ENCODE measurements at places on chromosomes 16 and 17.

GRCh38 chr16:20598832-20599469, 22.8 kb upstream of the ACSM2B start:
- no peak for DNase-seq

- no peak for DNase-seq
These were observed 7.3 kb downstream of the SYCE1L start for GRCh38 chr16:77206533-77206932.

GRCh38 chr17:28221751-28222414, 97.1 kb upstream of the TMEM97 start:
- DNase-seq = no peak

DNA sequence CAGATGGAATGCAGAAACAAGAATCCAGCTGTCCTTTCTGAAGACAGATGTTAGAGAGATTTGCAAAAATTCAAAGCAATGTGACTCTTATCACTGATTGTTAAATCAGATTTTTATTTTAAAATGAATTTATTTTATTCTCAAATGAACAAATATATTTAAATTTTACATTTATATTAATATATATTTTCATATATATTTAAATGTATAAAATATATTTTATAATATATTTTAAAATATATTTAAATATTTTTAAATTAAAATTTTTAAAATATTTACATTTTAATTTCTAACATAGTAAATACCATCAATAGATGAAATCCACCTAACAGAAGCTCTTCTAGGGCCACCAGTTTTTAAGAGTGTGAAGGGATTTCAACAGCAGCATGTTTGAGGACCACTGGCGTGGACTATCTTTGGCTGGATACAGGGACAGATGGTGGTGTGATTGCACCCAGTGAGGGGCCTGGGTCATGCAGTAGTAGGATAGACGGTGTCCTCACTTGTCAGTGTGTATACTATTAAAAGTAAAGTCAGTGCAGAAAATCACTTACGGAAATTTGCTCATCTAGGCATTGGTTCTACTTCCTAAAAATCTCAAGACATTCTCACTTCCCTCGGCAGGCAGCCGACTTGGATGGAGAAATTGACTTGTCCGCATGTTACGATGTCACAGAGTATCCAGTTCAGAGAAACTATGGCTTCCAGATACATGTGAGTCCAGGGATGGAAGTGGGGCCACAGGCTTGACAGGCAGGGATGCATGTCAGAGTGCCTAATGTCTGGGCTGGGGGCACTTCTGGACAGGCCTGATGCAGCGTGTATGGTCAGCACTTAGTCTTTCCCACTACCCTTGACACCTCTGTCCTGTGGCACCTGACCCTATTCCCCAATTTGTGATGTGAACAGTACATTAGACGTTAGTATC, 56.3 kb downstream of the PLD6 start:
- no peak for DNase-seq

DNA sequence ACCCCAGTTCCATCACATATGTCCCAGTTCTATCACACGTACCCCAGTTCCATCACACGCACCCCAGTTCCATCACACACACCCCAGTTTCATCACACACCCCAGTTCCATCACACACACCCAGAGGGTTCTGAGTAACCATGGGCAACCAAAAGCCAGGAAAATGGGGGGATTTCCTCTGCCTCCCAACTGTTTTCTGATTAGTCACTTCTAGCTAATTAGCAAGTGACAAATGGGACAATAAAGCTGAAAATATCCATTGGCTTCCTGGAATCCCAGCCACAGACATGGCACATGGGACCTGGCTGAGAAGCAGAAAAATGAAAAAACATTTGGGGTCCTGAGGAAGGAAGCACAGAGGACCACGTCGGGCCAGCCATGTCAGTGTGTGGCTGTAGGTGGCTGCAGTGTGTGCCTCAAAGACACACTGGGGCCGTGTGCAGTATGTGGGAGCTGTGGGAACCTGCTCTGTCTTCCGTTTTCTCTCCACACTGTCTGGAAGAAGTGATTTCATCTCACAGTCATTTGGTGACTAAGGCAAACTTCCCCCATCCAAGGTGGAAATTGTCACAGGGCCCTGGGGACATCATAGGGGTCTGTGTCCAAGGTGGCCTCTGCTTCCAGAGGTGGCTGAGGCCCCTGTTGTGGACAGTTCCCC, 106.7 kb downstream of the CMIP start:
- DNase-seq = no peak

DNA sequence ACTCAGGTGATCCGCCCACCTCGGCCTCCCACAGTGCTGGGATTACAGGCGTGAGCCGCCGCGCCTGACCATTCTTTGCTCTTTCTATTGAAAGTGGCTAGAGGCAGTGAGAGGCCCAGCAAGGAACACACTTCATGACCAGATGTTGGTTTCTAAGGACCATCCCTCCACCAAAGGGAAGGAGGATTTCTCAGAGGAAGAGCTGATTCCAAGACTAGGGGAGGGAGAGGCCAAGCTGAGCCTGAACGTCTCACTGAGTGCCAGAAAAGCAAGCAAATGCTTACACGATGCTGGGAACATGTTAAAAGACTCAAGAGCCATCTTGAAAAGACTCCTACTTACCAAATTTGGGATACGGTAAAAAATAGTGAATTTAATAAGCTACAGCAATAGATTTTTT, 79.2 kb downstream of the MRM3 start:
- DNase-seq = no peak

GRCh38 chr16:49287572-49287971, 5.9 kb upstream of the CBLN1 start:
- no peak for DNase-seq

DNA sequence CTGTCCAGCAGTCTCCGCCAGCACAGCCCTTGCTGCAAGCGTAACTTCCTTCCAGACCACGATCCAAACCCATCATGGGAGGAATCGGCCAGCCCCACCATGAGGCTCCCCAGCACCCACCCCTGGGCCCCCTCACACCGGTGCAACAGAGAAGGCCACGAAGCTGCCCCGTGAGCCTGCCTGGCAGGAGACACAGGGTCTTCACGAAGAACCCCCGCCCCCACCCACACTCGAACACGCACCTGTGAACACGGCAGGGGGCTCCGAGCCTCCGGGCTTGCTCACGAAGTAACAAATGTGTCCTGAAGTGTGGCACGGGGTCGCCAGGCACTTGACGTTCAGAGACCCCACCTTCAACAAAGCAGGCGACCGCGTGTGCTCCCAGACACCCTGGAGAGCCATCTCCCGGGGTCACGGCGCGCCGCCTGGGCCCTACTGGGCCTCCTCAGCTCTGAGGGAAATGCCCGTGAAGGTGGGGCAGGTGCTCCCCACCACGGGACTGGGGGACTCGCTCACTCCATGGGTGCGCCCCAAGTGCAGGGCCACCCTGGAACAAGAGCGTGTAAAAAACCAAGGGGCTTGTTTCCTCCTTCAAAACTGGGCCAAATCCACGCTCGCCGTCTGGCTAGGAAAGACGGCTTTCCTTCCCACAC, 7.6 kb downstream of the HAGH start:
- DNase-seq = no peak

- peak; percentile 49 for DNase-seq
These were observed 929 bp downstream of the SLC25A11 start for GRCh38 chr17:4938688-4939545.

DNA sequence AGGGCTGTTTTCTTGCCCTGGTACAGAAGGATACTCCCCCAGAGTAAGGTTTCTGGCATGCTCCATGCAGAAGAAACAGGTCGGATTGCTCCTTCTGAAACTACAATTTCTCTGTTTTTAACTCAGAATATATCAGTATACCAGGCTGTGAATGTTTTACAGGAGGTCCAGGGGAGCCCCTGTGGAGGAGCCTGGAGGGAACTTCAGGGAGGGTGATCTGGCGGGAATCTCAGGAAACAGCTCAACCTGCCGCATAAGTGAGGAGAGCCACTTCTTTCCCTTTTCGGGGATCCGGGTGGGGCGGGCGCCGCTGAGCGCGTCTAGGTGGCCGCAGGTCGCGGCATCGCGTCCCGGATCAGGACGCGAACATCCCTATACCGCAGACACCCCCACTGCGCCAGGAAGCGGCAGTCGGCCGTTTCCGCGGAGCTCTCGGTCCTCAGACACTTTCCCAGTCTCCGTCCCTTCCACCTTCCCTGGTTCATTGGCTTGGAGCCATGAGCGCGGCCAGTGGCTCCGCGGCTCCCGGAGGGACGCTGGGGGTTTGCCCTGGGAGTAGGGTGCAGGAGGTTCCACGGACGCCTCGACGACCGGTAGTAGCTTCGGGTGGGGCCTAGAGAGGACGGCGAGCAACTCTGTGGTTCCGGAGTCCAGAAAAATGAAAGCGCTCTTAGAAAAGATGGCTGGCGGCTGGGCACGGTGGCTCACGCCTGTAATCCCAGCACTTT, 3.1 kb upstream of the ZNF764 start:
- no peak for DNase-seq

DNA sequence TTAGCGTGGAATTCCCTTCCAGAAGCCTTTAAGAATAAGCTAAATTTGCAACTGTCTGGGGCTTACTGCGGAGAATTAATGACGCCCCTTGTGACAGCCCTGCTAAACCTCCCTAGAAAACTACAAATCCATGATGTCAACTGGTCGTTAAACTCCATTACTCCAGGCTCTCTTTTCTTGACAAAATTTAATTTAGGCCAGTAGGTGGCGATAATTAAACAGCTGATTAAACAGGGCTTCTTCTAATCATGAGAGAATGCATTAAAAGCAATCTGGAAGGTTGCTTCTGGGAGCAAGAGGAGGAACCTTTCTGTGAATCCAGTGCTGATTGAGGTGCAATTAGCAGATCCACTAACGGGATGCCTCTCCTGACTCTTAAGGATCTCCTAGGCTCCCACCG, 8.1 kb upstream of the NLRP1 start:
- no peak for DNase-seq

GRCh38 chr16:22618842-22619241, 108.2 kb downstream of the NPIPB5 start:
- no peak for DNase-seq

- no peak for DNase-seq
These were observed 11.7 kb upstream of the SPATA32 start for GRCh38 chr17:45273551-45273957.

- no peak for DNase-seq
These were observed 49.7 kb downstream of the TUBD1 start for GRCh38 chr17:59842901-59843652.

DNA sequence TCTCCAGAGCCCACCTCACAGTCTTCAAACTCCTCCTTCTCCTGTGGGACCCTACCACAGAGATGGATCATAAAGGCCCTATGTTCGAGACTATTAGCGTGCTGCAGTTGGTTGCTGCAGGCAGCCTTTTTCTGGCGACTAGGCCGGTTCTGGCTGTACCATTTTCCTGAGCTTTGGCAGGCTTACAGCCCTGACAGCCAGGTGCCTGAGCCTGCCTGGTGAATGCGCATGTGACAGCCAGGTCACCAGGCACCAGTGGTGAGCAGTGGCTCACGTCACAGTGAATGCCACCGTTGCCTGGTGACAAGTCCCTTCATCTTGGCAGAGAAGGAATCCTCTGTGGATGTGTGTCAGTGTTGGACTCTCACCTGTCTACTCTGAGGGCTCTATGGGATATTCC, 978.8 kb downstream of the KCNJ18 start:
- no peak for DNase-seq

- peak; percentile 91 for DNase-seq
These were observed 14.3 kb downstream of the RAPGEFL1 start for GRCh38 chr17:40191237-40192208.

DNA sequence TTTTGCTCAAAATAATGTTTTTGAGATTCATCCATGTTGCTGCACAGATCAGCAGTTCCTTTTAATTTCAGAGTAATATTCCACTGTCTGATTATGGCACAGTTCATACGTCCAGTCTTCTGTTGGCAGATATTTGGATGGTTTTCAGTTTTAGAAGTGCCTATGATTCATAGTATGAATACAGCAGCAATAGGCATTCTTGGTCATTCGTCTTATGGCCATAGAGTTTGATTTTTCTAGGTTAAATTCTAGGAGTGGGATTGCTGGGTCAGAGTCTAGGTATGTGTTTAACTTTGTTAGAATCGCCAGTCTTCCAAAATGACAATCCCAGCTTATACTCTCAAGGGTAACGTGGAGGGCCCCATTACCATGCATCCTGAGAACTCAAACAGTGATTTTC, 11.5 kb upstream of the IL34 start:
- no peak for DNase-seq

- no peak for DNase-seq
These were observed 128.1 kb downstream of the RGS9 start for GRCh38 chr17:65265276-65265675.

DNA sequence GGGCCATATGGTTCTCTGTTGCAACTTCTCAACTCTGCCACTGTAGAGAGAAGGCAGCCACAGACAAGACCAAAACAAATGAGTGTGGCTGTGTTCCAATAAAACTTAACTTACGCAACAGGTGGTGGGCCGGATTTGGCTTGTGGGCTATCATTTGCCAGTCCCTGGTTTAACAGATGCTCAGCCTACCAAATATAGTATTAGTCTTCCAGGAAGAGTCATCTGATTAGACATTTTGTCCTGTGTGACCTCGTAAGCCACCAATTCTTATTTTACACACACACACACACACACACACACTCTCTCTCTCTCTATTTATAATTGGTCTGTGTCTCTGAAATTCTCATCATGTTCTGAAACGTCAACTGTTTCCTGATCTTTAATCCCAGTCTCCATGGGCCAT, 245.9 kb downstream of the XYLT1 start:
- DNase-seq = no peak

- no peak for DNase-seq
These were observed 16.2 kb upstream of the HNF1B start for GRCh38 chr17:37761059-37761458.

GRCh38 chr16:59148056-59148768, 414.1 kb upstream of the GOT2 start:
- DNase-seq = no peak

- DNase-seq = no peak
These were observed 30.3 kb upstream of the MYO15B start for GRCh38 chr17:75557075-75557851.

DNA sequence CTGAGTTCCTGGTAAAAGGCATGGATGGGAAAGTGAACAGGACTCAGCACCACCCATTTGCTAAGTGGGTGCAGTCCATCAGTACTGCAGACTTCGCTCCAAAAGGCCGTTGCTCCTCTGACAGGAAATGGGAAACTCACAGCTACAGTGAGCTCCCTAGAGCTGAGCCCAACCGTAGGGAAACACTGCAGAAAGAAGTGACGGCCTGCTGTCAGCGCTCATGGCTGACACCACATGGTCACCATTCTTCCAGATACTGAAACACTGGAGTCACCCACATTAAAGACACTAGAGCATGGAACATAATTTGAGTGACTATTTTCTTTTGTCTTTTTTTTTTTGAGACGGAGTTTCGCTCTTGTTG, 31.9 kb downstream of the UBE2O start:
- no peak for DNase-seq
